ENCODE measurements at places on chromosomes 4 and X.

DNA sequence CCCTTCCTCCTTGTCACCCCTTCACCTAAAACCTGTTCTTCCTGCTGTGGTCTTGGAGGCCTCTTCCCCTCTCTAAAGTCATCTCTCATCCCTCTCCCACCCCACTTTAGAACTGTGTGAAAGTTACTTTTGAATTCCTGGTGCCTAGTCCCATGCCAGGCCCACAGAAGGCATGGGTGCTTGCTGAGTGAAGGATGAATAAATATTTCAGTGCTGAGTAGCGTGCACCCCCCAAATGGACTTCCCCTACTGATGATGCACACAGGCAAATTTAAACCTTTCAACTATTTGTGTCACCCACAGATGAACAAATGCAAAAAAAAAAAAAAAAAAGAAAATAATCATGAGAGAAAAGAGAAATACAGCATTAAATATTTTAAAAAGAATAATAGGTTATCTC is 19.8 kb downstream of the PSMD10 start:
- no peak for DNase-seq

DNA sequence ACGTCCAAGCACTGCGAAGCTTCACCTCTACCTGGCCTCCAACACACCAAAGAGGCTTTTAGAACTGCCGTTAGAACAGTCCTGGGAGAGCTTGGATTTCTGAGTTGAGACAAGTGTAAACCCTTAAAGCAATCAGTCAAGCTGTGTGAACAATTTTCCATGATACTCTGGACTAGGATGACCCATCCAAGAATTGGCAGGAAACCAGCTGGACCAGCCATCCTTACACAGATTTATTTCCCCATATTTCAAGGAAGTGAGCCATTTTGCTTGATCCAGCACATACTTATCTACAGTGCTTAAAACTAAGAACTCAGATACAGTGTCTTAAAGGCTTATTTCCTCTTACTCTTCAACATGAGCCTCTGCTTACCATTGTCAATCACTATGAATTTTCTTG is 340.7 kb upstream of the HS3ST1 start:
- no peak for DNase-seq

DNA sequence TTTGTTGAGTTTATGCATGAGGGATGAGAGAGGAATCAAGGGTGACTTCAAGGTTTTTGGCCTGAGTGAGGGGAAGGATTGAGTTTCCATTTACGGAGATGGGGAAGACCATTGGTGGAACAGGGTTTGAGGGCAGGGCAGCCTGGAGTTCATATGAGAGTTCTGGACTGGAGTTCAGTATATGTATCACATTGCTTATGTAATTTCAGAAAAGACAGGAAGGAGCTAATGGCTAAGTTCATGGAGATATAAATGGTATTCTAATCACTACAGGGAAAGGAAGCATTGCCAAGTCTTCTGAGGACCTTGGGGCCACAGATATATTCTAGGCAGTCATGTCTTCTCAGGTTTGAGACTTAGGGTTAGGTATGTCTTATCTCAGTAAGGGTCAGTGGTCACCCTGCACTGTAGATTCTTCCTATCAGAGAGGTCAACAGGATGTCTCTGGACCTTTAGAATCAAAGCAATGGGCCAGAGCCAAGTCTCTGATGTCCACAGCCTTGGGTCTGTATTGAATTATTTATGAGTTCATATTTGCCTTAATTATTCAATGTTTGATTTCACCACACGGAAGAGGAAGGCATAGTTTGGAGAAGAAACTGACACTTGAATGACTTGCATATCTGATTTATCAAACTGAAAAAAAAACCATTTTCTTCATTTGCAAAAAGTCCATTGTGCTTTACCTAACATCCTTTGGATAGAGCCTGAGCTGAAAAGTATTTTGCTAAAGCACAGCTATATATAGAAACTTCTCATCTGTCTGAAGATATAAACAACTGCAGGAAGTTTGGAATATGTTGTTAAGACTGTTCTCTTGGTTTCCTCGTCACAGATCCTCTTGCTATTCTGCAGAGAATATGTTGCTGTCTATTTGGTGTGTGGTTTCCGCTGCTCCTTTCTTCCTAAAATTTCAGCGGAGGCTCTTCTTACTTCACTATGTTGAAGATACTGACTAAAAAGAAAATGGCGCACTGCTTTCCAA is 139.5 kb downstream of the PDGFRA start:
- DNase-seq, result no peak

DNA sequence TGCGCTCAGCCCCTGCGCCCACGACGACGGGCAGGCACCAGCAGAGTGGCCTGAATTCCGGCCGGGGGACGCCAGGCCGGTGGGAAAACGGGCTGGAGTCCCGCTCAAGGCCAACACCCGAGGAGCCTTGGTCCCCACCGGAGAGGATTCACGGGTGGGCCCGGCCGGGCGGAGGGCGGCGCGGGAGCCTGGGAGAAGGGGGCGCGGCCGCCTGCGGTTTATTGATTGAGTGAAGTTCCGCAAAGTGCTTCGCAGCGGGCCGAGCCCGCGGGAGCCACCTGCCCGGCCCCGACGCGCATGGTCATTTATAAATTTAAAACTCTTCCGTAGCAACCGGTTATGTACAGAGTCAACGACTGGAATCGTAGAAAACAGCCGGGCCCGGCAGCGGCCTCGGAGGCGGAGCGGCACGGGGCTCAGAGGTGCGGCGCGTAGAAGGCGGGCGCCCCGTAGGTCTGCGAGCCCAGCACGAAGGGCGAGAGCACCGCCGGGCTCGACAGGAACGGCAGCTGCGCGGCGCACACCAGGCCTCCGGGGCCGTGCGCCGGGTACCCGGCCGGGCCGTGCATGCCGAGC is 3.6 kb downstream of the NKX1-1 start:
- DNase-seq, result no peak

GRCh38 chrX:72634331-72634730 is 61.7 kb upstream of the HDAC8 start:
- no peak for DNase-seq

- peak; percentile 46 for DNase-seq
Measured at GRCh38 chrX:53239474-53239873, 14.5 kb upstream of the KDM5C start.

GRCh38 chrX:53584891-53585290 is 101.6 kb downstream of the HUWE1 start:
- DNase-seq, result no peak

- no peak for DNase-seq
Measured at GRCh38 chr4:177339477-177340374, 30.1 kb downstream of the NEIL3 start.

DNA sequence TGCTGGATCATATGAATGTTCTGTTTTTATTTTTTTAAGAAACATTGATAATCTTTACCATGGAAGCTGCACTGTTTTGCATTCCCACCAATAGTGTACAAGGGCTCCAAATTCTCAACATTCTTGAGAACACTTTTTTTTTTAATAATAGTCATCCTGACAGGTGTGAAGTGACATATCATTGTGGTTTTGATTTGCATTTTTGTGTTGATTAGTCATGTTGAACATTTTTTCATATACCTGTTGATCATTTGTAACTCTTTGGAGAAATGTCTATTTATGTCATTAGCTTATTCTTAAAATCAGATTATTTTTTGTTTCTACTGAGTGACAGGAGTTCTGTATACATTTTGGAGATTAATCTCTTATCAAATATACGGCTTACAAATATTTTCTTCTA is 408.5 kb downstream of the GLUD2 start:
- DNase-seq, result no peak

DNA sequence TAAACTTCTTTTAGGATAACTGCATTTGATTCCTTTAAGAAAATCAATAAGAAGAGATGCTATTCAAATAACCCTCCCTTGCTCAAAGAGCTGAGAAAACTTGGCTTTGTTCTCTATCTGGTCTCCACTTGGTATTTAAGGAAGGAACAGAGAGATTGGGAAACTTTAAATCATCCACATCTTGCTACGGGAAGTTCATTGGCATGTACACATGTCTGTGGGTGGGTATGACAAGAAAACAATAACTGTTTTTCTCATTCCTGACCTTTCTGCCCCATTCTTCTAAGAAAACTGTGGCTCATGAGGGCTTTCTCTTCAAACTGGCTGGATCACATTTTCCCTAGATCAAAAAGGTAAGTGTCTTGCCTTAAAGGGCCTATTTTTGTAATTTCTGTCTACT is 6.0 kb downstream of the SEL1L3 start:
- DNase-seq, result no peak

DNA sequence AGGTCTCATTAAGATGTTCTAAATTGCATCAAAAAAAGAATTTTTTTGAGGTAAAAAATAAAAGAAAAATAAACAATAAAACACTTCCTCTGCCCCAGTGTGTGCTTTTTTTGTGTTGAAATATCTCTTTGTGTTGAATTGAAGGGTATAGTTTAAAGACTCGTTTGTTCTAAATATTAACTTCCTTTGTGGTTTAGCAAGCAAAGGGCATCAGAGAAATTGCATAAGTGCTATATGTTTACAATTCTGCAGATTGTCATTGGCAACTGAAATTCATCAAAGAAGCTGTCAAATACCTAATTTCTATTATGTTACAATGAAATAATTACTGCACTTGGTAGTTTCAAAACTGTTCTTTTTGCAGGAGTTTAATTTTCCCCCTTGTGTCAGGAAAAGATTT is 260.5 kb downstream of the DKK2 start:
- DNase-seq, result no peak

DNA sequence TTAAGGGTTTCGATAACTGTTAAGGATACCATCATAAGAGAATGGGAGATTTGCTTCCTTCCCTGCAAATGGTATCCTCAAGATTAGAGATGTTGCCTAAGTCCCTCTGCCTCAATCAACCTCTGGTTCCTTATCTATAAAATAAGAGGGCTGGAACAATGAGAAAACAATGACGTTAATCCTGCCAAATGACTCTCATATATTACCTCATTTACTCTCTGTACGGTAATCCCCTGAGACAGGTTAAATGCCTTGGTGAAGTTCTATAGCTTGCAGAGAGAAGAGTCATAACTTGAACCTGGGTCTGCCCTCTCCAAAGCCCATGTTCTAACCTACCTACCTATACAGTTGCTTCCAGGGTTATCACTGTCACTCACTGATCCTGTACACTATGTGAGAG is 100.2 kb upstream of the OTUD4 start:
- DNase-seq, result no peak

DNA sequence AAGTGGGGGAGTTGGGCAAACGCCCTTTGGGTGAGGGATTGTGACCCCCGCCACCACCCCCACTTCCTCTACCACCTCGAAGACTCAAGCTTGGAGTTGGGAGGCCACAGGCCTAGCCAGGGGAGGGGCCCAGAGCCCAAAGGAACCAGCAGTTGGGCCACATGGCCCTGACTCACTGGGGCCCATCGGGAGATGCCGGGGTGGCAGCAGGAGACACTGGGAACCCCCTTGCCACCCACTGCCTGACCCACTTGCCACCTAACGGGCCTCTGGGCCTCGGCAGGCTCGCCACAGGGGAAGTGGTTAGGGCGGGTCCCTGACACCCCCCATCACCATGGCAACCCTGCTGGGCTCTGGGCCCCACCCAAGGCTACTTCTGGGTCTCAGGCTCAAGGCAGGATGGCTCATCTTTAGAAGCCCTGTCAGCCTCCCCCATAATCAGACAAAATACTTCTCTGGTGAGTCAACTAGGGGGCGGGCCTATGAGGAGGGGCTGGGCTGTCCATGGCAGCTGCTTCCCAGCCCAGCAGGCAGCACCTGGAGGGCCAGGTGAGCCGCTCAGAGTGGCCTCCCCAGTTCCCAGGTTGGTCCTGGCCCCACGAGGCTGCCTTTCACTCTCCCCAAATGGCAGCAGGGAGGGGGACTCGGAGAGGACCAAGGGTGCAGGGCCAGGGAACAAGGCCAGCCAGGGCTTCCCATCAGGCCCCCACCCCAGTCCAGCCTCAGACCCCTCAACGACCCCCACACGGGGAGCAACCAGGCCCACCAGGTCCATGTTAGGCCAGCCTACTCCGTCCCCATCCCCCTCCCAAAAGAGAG is 5.6 kb downstream of the FLNA start:
- peak; percentile 87 for DNase-seq

DNA sequence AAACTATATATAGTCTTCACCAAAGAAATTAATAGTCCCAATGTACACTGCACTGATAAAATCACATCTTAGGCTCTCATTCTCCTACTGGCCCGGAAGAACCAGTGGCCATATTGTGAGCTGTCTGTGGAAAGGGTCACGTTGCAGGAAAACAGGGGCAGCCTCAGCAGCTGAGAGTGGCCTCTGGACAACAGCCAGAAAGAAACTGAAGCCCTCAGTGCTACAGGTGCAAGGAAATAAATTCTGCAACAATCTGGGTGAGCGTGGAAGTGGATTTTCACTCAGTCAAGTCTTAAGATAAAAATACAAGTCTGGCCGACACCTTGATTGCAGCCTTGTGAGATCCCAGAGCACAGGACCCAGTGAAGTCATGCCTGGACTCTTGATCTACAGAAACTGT is 3.2 kb upstream of the SLC25A14 start:
- DNase-seq, result no peak

DNA sequence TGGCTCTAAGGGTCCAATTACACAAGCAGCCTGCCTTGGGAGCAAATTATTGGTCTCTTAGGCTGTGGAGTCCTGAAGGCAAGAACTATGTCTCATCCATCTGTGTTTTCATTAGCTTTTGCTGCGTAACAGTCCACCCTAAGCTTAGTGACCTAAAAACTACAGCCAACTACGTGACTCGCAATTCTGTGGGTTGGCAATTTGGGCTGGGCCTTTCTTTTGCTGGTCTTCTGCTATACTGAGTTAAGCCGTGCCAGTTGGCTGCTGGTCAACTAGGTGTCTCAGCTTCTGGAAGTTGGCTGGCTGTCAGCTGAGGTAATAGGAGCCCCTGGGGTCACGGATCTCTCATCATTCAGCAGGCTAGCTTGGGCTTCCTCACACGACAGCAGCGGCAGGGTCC is 205.6 kb upstream of the S100G start:
- no peak for DNase-seq

DNA sequence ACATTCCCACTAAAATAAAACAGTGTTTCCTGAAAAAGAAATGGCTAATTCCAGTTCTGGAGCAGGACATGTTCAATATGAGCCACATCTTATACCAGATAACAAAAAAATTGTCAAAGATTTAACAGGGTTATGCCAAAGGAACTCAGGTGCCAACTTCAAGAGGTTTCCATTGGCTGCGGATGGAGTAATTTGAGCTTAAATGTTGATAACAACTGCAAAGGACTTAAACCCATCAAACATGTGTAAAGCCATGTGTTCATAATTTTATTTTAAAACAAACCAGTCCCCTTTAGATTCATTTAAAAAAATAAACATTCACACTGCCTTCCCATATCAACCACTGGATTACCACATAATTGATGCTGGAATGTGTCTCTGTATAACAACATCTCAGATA is 156.4 kb upstream of the PCDH18 start:
- DNase-seq, result no peak

DNA sequence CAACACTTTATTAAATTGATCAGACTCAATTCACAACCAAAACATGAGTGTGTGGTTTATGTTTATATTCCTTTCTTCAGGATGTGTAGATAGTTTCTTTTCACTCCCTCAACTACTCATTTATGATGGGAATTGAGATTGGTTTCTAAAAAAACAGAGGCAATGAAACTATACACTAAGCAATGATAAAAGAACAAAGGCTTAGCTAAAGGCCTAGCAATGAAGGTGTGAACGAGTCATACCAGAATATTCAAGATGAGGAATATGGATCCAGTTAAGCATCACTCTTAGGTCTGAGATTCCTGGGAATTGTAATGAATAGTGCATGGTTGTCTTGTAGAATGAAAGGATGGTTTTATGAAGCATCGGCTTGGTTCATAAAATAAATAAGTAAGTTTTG is 17.5 kb upstream of the RASL11B start:
- DNase-seq, result no peak
